ENCODE measurements at places on chromosomes 12 and 14. TPM values are rescaled to one million over a fixed set of nuclear protein-coding genes. Genes with fewer than 3 reads are reported as not detected.

GRCh38 chr12:130263025-130263424 lies 74.7 kb upstream of the PIWIL1 start:
- DNase-seq, result no peak

GRCh38 chr14:103748534-103748857 lies 32.9 kb downstream of the ZFYVE21 start:
- no peak for DNase-seq

GRCh38 chr14:89748004-89748403 lies 206.5 kb downstream of the EFCAB11 start:
- DNase-seq, result no peak

DNA sequence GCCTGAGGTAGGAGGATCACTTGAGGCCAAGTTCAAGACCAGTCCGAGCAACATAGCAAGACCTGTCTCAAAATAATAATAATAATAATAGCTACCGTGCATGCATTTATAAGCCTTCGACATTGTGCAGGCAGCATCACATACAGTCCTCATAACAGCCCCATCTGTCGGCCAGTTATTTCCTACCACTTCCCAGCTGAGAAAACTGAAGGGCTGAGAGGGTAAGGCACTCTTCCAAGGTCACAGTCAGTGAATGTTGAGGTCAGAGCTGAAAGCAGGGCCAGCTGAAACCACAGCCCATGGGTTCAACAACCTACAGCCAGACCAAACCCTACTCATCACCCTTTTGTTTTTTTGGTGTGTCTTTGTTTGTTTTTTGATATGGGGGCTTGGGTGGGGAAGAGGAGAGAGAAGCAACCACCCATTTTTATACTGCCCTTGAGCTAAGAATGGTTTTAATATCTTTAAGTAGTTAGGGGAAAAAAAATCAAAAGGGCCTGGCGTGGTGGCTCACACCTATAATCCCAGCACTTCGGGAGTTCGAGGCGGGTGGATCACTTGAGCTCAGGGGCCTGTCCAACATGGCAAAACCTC lies 16.8 kb upstream of the ITPK1 start:
- DNase-seq, result peak; percentile 45

- DNase-seq, result no peak
Measured at GRCh38 chr12:131893605-131894312, 663 bp upstream of the ULK1 start.

DNA sequence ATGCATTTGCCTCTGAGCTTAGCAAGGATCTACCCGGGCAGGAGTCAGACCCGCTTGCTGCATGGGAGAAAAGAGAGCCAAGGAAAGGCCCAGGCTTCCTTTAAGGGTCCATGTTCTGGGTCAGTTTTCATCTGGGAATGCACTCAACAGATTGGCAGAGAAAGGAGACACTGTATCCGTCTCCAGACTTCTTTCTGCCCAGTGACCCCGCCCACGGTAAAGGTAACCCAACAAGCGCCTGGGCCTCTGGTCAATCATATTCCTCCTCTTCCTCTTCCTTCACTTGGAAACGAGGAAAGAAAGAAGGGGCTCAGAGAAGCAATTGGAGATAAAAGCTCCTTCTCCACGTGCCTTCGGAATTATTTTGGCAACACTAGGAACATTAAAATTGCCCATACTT lies 27.1 kb upstream of the TCP11L2 start:
- no peak for DNase-seq

- DNase-seq, result no peak
Measured at GRCh38 chr12:6295094-6295811, 15.2 kb upstream of the PLEKHG6 start.

GRCh38 chr12:49263400-49263763 lies 1.5 kb upstream of the TUBA1C start:
- no peak for DNase-seq

- no peak for DNase-seq
Measured at GRCh38 chr12:32257695-32258496, 141.5 kb upstream of the FGD4 start.

- DNase-seq, result no peak
Measured at GRCh38 chr14:90272523-90272922, 16.2 kb downstream of the PSMC1 start.

DNA sequence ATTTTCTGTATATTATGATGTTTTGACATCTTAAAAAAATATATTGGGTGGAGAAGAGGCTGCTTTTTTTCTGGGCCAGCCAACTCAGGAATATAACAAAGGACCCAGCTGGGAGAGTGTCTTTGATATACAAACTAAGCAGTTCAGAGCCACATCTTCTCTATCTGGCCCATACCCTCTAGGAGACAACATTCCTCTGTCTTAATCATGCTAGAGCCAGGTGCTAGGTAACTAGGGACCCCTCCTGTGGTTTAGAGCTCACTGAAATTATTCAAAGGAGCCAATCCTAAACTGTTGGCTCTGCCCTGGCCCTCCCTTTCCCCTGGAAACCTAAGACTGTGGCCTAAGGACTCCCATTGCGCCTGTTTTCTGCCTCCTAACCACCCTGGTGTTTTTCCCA lies 193.1 kb upstream of the DIO2 start:
- no peak for DNase-seq

- DNase-seq, result no peak
Measured at GRCh38 chr12:85130646-85131045, 94.5 kb downstream of the LRRIQ1 start.

- DNase-seq, result no peak
Measured at GRCh38 chr12:47218191-47218654, 138.5 kb upstream of the AMIGO2 start.

GRCh38 chr12:91388573-91388972 lies 206.0 kb upstream of the DCN start:
- DNase-seq, result no peak

DNA sequence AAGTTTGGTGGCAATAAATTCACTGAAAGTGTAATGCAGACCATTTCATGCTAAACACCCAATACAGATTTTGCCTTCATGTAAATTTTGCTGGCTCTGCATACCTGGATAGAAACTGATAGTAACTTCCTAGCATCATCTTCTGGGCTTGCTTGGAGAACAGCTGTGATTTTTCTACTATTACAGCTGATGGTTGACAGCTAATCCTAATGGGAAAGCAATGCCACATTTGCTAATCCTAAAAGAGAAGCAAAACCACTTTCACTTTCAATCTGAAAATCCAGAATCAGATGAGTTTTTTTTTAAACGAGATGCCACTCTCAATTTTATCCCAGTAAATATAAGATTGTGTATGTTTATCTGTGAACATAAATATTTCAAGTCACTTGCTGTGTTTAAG lies 1035.9 kb downstream of the TRHDE start:
- no peak for DNase-seq

DNA sequence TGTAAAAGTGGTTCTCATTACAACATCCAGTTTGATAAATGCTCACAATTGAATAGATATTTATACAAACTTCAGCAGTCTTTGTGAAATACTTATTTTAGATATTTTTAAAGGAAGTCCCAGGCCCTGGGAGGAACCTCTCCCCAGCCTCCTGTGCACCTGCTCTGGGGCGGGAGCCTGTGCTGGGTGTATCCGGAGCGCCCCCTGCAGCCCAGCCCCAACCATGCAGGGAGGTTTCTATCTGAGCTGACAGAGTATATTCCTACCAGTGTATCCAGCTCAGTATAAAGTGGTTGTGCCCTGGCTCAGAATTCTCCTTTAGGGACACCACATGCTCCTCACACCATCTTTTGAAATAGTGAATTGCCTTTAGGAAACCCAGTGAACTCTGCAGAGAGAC lies 851.8 kb downstream of the TMEM121 start:
- no peak for DNase-seq

- no peak for DNase-seq
Measured at GRCh38 chr12:75641031-75641780, 129.8 kb upstream of the KRR1 start.

DNA sequence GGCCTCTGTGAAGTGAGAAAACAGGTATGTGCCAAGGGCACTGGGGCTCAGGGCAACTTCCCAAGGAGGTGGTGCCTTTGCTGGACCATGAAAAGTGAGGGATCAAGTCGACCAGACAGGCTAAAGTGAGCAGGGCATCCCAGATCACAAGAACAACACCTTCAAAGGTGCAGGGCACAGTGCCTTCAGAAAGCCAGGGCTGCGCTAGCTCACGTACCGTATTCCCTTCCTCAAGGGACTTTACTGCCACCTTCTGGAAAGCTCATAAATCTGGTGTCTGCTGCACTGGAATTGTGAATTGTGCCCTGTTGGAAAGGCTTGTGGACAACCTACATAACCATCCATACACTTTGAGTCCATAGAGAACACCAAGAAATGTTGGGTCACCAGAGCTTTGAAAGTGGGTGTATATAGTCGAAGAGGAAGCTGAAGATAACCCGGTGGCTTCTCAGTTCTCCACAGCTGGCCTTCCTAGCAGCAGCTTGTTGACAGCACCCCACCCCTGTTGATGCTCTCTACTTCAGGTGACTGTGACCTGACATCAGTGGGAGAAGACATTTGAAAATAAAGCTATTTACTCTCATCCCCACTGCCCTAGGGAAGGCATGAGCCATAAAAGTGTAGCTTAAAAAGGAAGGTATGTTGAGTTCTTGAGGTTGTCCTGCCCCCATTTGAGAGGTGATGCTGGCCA lies 24.5 kb downstream of the FIGNL2 start:
- no peak for DNase-seq

- peak; percentile 78 for DNase-seq
Measured at GRCh38 chr14:105197211-105197641, 16.1 kb upstream of the NUDT14 start.

DNA sequence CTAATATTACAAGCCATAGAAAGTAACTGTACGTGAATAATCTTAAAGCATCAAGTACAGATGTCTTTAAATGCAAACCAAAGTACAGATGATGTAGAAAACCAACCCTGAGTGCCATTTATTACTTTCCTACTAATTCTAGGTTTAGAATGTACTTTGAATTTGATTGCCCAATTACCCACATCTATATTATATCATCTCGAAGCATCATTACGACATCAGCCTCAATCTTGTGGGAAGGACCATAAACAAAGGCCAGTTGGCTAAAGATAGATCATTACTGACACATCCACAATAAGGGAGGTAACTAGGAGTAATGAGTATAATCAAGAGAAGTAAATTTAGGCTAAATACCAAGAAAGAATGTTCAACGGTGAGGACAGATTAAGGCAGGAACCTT lies 478.9 kb downstream of the BCAT1 start:
- no peak for DNase-seq

- DNase-seq, result no peak
Measured at GRCh38 chr12:92218394-92219077, 72.9 kb upstream of the BTG1 start.

- DNase-seq, result no peak
Measured at GRCh38 chr12:6420364-6420763, 24.4 kb upstream of the CD27 start.

DNA sequence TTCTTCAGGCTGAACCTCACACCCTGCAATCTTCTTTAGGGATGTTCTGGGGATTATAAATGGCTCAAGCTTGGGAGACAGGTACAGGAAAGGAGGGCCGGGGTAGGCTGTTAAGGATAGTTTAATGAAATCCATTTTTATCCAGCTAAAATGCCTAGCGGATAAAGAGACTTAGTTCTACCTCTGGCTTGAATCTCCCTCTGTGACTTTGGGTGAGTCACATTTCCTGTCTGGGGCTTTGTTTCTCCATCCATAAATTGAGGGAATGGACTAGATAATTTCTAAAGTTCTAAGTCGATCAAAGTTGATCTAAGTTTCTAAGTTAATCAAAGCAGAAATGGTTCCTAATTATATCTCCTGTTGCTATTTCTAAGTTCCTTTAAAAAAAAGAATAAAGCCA lies 319.6 kb upstream of the E2F7 start:
- no peak for DNase-seq

DNA sequence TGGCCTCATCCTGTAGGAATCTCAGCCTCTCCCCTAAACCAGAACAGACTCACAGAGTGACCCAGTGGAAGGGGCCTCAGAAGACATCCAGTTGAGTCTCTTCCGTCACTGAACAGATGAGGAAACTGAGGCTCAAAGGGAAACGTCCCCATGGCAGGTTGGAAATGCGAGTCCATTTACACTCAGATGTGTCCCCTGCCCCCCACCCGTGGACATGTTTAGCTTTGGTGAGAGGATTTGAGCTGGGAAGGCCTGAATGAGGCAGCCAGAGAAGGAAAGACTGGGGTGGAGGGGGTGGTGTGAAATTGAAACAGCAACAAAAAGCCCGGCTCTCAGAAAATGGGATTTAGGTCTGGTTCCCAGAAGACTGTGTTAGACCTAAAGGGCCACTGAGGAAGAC lies 1.7 kb downstream of the FAIM2 start:
- no peak for DNase-seq

- DNase-seq, result no peak
Measured at GRCh38 chr12:13102461-13103195, 839 bp downstream of the GSG1 start.

DNA sequence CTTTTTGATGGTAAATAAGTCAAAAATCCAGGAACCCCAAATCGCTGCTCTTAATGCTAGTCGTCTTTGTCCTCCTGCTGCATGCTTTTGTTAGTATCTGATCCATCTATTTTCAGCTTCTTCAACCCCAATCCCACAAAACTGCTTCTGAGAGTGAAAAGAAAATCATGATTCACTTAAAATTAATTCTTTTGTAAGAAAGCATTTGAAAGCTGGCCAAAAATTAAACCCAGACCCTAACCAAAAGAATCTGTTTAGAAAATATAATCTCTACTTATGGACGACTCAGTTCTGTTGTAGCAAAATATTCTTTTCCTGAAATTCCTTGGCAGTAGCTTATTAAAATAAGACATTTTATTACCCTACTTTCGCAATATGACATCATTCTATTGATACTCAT lies 443.6 kb upstream of the SYT1 start:
- DNase-seq, result no peak

GRCh38 chr14:59186306-59186705 lies 2.2 kb upstream of the DAAM1 start:
- no peak for DNase-seq

GRCh38 chr12:28313631-28314030 lies 123.4 kb downstream of the CCDC91 start:
- peak; percentile 15 for DNase-seq

DNA sequence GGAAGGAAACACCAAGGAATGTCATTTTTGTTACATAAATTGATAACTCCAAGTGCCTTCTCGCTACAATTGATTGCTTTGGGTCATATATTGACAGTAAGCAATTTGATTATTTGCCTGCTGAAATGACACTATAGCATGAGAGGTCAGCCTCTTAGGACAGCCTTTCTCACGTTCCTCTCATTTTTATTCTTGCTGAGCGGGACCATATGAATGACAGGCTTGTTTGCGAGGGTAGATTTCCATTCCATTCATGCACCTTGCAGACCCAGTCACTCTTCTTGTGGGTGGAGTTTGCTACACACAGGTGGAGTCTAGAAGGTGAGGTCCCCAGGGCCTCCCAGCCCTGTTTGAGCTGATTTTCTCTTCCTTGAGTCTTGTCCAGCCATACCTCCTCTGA lies 27.3 kb downstream of the DAAM1 start:
- no peak for DNase-seq

- DNase-seq, result peak; percentile 59
Measured at GRCh38 chr14:64758691-64759554, 54.7 kb downstream of the PLEKHG3 start.

- DNase-seq, result no peak
Measured at GRCh38 chr12:41556176-41556575, 368.1 kb downstream of the PDZRN4 start.

The SERPINA10 gene
- total RNA-seq, result not detected

The MTERF2 gene
- 34.3 TPM for total RNA-seq

The MGST1 gene
- 17.8 TPM for total RNA-seq

The CCDC196 gene
- total RNA-seq, result not detected

The CIROP gene
- not detected for total RNA-seq

The SPTB gene
- 71.6 TPM for total RNA-seq

The MAP3K9 gene
- total RNA-seq, result 1.9 TPM

The BICDL1 gene
- total RNA-seq, result not detected

The FAM181A gene
- total RNA-seq, result not detected

The GAS2L3 gene
- 13.2 TPM for total RNA-seq

The CPSF2 gene
- 24.5 TPM for total RNA-seq

Measured in heart left ventricle (tissue), 16 donors.